Left lobe of liver (tissue), 2 donors: ENCODE measurements at places on chromosomes 11 and 22. TPM values are rescaled to one million over a fixed set of nuclear protein-coding genes. Genes with fewer than 3 reads are reported as not detected.

C22orf15 gene
- total RNA-seq: not detected

CELSR1 gene
- 8.4 TPM for total RNA-seq

LRRC56 gene
- 0.93 TPM for total RNA-seq

CREB3L1 gene
- total RNA-seq: 0.30 TPM

SMC1B gene
- not detected for total RNA-seq

NAALAD2 gene
- 0.25 TPM for total RNA-seq

HTR3B gene
- not detected for total RNA-seq

SEPTIN3 gene
- total RNA-seq: not detected

SUSD2 gene
- 1.4 TPM for total RNA-seq
